ENCODE measurements at places on chromosomes 6 and 20.

DNA sequence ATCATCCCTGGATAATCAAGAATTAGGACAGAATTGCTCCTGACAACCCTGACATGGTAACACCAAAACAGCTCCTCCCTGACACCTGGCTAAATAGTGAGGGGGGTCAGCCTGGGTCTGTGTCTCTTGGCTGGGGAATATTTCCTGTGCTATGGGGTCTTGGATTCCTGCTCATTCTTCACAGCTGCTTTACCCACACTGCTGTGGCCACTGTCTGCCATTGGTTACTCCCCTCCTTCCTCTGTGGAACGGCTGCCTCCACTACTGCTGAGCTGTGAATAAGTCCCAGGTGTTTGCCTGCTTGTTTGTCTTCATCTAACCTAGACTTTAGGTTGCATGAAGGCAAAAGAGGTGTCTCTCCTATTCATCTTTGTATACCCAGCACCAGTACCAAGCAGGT is 33.9 kb upstream of the TXLNB start:
- no peak for DNase-seq

- peak; percentile 84 for DNase-seq
Measured at GRCh38 chr20:58160451-58161061, 67.9 kb downstream of the ANKRD60 start.

DNA sequence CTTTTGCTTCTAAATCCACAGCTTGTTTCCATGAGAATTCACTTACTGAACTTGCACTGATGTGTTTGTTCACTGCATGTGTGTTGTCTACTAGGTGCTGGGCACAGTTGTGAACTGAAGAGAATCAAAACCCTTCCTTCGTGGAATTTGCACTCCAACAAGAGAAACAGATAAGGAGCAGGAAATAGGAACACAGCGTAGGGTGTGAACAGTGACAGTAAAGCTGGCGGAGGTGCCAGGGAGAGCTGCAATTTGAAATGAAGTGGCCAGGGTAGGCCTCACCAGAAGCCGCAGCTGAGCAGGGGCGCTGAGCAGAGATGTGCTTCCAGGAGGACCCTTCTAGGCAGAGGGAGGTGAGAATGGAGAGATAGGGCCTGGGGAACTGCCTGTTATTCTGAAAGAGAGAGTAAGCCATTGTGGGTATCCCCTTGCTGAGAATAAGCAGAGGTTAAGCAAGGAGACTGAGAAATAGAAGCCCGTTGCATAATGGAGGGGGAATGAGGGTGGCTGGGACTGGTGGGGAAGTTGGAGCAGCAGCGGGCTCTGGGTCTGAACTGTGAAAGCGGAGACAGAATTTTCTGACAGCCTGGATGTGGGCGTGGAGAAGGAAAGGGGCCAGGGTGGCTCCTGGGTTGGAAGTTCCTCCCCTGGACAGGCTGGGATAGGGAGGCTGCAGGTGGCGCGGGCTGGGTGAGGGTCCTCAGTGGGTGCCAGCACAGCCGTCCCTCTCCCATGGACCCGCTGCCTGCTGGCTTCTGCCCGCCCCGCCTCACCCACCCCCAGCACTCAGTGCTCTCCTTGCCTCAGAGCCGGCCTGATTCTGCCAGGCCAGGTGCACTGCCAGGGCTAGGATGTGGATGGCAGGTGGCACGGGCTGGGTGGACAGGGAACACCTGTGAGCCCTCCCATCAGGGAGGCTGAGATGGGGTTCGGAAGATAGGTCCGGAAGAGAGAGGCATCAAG is 114.7 kb upstream of the AFDN start:
- DNase-seq = no peak

- no peak for DNase-seq
Measured at GRCh38 chr20:54058420-54059139, 11.8 kb downstream of the BCAS1 start.

- DNase-seq = no peak
Measured at GRCh38 chr6:53026526-53026925, 31.4 kb upstream of the GSTA4 start.

DNA sequence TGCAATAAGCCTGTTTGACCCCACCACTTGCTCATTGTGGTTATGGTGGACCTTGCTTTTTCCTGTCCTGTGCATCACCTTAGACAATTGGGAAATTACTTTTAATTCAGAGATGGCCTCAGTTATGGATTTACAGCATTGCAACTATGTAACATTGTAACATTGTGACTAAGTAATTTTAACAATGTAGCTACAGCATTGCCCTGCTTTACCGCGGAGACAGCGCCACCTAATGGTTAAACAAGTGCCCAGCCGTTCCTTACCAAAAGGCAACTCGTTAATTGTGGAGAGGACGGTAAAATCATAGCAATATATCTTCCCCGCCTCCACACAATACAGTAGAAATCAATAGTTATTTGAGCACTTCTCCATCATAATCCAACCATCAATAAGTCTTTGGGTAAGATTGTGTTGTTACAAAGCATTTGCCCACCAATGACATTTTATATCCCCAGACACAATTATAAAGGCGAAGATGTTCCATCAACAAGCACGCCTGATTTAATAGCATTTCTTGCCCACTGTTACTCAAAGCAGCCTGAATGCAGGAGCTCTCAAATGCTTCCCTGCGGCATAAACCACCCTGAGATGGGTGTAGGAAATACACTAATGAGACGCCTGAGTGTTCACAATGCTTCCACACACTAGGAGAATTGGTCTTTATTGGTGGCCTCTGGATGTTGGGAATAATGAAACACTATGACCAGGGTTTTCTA is 93.7 kb downstream of the PROKR2 start:
- peak; percentile 85 for DNase-seq

DNA sequence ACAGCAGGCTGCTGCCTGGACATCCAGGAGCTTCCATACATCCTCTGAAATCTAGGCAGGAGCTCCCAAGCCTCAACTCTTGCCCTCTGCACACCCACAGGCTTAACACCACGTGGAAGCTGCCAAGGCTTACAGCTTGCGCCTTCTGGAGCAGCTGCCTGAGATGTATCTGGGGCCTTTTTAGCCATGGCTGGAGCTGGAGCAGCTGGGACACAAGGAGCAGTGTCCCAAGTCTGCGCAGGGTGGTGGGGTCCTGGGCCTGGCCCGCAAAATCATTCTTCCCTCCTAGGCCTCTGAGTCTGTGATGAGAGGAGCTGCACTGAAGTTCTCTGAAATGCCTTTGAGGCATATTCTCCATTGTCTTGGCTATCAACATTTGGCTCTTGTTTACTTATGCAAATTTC is 255.0 kb downstream of the DLL1 start:
- no peak for DNase-seq

DNA sequence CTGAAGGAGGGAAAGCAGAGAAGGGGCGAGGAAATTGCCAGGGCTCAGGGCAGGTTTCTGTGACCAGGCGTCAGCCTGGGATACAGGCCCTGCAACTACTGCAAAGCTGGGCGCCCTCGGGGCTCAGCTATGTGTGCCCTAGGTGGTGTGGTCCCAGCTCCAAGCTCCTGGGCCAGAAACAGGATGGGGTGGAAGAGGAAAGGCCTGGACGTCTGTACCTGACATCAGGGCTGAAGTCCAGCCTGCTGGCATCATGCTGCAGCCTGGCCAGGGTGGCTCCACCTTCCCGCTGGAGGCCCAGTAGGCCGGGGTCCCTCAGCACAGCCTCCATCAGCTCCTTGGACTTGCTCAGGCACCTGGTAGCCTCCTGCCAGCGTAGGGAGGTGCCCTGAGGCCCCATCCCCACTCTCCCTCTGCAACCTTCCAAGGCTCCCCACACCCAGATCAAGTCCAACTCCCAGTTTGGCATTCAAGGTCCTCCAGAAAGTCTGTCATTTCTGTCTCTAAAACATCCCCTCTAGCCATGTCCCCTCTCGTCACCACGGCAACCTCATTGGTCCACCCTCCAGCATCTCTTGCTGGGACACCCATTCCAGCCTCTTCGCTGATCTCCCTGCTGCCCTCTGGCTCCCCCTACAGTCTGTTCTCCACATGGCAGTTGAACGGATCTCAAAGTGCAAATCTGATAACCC is 38.2 kb downstream of the KIAA1755 start:
- DNase-seq = peak; percentile 87

GRCh38 chr6:144853603-144854002 is 568.5 kb downstream of the UTRN start:
- no peak for DNase-seq

Data from GM03348 (cell line).